Effector CD4-positive, alpha-beta T cell (primary cell): ENCODE measurements at places on chromosomes 5 and 9.

DNA sequence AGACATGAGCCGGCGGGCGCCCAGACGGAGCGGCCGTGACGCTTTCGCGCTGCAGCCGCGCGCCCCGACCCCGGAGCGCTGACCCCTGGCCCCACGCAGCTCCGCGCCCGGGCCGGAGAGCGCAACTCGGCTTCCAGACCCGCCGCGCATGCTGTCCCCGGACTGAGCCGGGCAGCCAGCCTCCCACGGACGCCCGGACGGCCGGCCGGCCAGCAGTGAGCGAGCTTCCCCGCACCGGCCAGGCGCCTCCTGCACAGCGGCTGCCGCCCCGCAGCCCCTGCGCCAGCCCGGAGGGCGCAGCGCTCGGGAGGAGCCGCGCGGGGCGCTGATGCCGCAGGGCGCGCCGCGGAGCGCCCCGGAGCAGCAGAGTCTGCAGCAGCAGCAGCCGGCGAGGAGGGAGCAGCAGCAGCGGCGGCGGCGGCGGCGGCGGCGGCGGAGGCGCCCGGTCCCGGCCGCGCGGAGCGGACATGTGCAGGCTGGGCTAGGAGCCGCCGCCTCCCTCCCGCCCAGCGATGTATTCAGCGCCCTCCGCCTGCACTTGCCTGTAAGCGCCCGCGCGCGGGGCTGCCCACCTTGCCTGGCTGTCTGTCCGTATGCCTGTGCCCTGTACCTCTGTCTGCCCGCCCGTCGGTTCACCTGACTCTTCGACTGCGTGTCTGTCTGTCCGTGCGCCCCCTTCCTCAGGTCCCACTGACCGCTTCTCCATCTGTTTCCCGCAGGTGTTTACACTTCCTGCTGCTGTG lies 412 bp downstream of the FGF18 start:
- no peak for DNase-seq

DNA sequence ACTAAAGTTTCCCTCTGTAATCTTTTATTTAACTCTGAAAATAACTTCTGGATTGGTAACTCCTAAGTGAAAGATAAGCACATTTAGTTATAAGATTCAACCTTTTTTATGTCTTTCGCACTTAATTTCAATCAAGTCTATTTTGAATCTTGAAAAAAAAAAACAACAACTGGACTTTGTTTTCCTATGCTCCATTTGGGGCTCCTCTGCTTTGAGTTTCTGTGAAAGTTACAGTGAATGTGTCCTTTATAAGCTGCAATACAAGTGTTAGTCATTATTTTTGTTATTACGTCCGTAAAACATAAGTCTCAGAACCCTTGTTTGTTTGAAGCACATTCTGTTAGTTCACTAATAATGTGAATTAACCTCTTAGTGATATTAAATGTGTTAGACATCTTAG lies 276.8 kb downstream of the ADAMTS6 start:
- no peak for DNase-seq

DNA sequence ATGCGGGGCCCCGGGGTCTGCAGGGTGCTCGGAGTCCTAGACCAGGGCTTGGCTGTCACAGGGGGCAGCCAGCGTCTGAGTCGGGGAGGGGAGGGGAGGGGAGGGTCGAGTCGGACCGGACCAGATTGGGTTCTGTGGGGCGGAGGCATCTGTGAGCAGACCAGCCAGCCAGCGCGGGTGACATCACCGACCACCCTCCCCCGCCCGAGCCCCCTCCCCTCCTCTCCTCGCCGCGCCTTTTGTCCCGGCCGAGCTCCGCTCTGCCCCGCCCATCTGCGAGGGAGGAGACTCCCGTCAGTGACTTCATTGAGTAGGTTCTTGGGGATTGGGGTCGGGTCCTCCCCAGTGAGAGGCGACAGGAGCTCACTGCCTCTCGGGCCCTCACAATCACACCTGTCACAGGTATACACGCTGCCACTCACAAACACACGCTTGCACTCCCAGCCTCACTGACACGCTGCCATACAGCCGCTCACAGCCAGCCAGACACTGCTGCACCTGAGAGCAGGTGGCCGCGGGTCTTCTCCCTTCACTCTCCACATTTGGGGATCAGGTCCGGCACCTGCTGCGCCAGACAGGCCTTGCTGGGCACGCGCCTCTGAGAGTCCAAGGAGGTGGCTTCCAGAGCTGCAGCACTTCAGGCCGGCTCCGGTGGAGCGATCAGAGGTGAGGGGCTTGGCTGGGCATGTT lies 546 bp downstream of the DNAJB5 start:
- peak; percentile 33 for DNase-seq

DNA sequence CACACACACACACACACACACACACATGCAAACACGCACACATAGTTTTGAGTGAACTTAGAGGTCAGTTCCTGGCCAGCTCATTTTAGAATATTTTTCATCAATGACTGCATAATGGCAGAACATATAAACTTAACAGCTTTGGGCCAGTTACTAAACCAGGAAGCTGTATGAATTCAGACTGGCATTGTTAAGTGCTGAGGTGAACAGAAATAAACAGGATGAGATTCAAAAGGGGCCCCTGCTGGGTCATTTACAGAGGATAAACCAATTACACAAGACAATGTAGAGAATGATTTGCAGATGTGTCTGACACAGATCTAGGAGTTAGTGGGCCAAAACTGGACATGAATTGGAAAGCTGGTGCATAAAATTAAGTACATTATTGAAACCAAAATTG lies 44.6 kb downstream of the MARCHF11 start:
- DNase-seq: no peak

DNA sequence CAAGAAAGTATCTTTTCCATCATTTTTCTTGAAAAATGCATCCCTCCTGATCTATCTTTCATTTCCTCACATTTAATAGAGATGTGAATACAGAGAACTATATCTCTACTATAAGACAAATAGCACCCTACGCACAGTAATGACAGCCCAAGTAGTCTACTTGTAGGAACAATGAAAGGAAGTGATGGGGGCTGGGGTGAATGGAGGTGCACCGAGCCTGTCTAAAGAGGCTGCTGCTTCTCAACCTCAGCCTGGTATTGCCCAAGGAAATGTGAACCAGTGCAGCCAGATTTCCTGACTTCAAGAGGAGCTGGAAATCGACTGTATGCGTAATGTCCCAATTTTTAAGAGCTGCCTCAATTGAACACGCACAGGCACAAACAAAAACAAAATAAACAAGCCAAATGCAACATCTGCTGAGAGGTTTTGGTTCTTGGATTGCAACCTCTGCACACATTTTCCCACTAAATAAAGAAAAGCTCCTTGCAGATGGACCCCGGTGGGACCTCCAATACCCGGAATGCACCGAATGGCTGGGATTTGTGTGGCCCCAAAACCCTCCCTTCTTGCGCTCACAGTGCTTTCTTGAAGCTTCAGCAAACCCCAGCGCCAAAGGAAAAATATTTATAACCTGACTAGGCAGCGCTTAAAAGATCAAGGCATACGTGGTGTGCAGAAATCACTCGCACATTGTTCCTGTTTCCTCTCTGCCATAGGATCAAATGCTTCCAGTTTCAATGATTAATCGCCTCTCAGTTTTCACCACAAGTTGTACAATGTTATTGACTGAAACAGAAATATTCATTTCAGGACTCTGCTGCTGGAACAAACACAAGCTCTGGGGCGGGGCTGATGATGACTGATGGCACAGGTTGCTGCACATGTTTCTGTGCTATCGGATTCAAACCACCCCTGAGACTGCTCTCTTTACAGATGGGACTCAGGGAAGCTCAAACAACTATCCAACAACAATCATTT lies 68.3 kb downstream of the KCNIP1 start:
- no peak for DNase-seq

DNA sequence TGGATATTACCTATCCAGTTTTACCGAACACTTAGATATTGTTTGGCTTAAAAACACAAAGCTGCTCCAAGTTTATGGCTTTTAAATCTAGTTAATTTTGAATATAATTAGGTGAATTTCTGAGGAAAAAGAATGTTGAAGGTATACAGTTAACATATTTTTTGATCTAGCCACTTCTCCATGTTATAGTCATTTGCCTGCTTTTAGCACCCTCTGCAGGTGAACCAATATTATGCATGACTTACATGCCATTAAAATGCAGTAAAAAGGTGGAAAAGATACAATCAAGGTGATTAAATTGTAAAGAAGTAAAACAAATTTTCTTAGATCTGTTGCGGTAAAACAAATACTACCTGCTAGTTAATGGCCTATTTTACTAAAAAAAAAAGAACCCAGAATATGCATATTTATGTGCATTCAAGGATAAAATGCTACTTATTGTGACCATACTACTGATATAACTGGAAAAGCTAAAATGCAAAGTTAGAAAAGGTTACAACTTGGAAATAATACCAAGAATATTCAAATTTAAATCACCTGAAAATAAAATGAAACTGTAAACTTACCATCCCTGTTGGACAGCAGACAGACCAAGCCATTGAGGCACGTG lies 132.1 kb downstream of the AP3B1 start:
- no peak for DNase-seq

DNA sequence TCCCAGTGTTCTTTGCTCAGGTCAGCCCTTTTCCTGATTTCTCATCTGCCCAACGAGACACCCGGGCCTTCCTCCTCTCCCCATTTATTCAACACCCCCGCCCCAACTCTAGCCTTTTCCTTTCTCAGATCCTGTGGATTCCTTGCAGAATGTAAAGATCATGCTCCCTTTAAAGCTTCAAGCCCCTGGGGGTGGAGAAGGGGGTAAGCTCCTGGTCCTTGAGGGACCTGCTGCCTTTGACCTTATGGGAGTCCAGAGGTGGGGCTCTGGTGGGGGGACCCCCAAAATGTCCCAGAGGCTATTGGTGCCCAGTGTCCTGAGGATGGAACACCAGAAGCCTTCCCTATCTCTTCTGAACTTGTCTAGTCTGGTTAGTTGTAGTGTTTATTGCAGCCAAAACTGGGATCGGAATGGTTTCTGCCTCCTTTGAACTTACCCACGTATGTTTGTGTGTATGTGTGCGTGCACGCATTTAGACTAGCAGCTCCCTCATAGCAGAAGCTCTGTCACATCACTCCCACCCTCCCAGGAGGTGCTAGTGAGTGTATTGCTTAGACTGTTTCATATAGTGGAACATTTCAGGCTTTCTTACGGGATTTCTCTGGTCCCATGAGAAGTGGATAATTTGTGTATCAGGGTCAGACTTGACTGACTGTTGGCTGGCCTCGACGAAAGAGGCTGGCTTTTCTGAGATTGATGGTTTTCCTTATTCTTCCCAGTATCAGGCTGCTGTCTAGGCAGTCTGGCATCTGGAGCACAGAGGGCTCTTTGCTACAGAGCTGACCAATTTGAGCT lies 1.1 kb downstream of the GALNT10 start:
- DNase-seq: no peak

DNA sequence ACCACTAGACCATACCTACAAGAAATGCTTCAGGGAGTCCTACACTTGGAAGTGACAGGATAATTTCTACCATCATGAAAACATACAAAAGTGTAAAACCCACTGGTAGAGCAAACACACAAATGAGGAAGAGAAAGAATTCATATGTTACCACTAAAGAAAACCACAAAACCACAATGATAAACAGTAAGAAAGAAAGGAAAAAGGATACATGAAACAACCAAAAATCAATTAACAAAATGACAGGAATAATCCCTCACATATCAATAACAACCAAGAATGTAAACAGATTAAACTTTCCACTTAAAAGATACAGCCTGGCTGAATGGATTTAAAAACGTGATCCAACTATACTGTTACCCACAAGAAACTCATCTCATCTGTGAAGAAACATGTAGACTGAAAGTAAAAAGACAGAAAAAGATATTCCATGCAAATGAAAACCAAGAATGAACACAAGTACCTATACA lies 83.4 kb downstream of the LPAR1 start:
- no peak for DNase-seq

DNA sequence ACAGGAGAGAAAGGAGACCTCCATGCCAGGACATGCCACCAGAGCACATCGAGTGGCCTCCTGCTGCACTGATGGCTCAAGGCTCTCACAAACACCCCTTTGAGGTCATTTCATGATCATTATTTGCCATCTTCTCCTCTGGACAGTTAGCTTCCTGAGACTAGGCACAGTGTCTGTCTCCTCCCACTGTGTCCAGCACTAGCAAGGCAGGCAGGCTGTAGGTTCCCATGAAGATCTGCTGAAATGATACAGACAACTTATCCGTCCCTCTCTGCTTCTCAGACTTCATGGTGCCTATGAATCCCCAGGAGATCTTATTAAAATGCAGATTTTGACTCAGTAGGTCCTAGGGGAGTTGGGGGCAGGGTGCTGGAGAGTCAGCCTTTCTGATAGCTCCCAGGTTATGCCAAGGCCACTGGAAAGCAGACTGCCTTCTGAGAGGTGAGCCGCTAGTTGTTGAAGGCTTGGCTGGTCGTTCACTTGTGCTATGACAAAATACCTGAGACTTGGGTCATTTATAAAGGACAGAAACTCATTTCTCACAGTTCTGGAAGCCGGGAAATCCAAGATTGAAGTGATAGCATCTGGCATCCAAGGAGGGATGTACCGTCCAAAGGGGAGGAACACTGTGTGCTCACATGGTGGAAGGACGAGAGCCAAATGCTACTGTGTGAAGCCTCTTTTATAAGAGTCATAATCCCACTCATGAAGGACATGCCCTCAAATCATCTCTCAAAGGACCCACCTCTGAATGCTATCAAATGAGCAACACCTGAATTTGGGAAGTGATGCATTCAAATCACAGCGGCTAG lies 183.4 kb downstream of the SPOCK1 start:
- DNase-seq: no peak

- DNase-seq: no peak
These were observed 28.5 kb upstream of the RICTOR start for GRCh38 chr5:39102684-39103155.

- no peak for DNase-seq
These were observed 135.0 kb upstream of the LHFPL2 start for GRCh38 chr5:78783434-78784130.

DNA sequence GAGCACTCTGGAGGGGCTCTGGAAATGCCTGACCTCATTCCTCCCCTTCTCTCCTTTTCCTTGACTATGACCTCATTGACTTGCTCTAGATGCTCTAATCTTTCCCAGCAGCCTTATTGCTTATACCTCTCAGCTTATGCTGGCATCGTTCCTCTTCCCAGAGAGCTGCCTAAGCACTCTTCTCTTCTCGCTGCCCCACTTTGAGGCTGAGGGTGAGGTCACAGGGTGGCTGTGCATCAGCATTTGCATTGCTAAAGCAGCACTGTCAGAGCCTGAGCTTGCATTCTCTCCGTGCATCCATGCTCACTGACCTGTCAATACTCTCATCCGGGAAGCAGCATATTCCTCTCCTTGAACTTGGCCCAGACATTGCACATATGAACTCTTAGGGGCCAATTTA lies 96.4 kb upstream of the NTRK2 start:
- DNase-seq: no peak

GRCh38 chr5:102554728-102555127 lies 55.9 kb upstream of the SLCO6A1 start:
- no peak for DNase-seq

GRCh38 chr5:73301208-73301901 lies 128.4 kb downstream of the TMEM174 start:
- DNase-seq: no peak
